Mucosa of descending colon (tissue), 3 donors: ENCODE measurements at places on chromosomes 7 and 10.
A peak's percentile ranks its signal among the peaks of the same experiment; 100 is the strongest.

- DNase-seq = peak; percentile 68
Measured at GRCh38 chr10:60942788-60943315, 1.1 kb downstream of the RHOBTB1 start.

DNA sequence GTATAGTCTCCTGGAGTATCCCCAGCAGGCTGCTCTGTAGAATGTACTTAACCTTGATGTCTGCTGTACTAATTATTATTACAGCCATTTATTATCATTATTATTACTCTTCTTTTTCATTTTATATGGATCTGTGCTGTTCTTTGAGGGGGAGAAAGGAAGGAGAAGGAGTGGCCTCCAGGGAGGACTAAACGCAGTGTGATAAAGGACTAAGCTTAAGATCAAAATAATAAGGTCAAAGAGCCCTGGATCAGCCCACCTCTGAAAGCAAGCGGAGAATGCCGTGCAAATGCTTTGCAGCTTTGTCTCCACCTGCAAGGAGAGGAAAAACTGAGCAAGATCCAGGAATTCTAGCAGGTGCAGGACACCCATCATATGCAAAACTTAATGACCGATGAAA, 65.3 kb downstream of the RELN start:
- no peak for DNase-seq

- DNase-seq = no peak
Measured at GRCh38 chr10:12583891-12584595, 234.7 kb downstream of the CAMK1D start.

- no peak for DNase-seq
Measured at GRCh38 chr10:96074776-96075175, 31.4 kb downstream of the CCNJ start.

- DNase-seq = no peak
Measured at GRCh38 chr7:26441611-26442277, 150.1 kb downstream of the SNX10 start.

DNA sequence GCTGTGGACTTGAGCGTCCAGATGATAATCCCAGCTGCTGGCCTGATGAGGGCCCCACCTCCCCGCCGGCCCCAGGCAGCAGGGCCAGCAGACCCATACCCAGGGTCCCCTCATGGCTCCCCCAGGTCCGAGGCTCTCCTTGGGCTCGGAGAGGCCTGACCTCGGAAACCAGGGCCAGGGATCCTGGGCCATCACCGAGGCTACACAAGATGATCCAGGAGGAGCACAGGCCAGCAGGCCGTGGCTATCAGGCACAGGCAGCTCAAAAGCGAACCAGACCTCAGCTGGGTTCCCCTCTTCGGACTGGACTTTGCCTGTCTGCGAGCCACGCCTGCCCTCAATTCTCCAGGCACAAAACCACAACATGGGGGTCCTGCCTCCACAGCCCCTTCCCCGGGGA, 17.4 kb downstream of the PDGFA start:
- no peak for DNase-seq

GRCh38 chr7:45031829-45032228, 31.8 kb downstream of the CCM2 start:
- DNase-seq = no peak

GRCh38 chr7:37234334-37234733, 214.3 kb downstream of the ELMO1 start:
- no peak for DNase-seq
